Vagina (tissue), 2 donors: ENCODE measurements at places on chromosomes 3 and 15. TPM values are rescaled to one million over a fixed set of nuclear protein-coding genes. Genes with fewer than 3 reads are reported as not detected.
A peak's percentile ranks its signal among the peaks of the same experiment; 100 is the strongest.

GRCh38 chr3:155083313-155083905 lies 3.3 kb downstream of the MME start:
- H3K36me3 ChIP-seq, result no peaks in the 10 kb centered on the region
- no peaks in the 10 kb centered on the region for H3K27me3 ChIP-seq
- H3K27ac ChIP-seq, result no peak overlapping the region
- DNase-seq, result no peak
- peaks cover 16% of the 10 kb centered on the region for H3K4me1 ChIP-seq

The TMEM44 gene
- total RNA-seq, result 11.0 TPM

DNA sequence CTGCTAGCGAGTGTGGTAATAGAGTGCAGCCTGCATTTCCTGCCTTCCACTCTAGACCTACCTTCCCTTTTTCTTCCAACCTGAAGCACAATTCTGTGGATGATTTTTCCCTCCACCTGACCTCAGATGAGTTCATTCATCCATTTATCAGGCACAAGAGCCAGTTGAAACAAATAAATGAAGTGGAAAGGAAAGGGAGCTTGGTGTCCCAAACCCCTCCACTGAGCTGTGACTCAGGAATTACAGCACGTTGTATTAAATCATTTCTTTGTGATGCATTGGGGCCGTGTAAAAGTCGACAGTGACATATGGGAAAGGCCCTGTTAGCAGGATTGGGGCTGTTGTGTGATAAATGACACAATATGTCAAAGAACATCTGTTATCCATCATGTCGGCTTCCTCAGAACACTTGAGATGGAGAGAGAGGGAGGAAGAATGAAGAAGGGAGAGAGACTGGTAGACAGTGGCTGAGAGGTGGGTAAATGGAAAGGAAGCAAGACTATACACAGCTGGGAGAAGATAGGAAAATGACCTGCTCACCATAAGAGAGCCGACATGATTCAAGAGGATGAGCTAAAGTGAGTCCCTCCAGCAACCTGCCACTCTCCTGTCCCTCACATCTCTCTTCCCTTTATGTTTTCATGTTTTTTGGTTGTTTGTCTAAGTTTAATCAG lies 366.0 kb downstream of the AGBL1 start:
- H3K27me3 ChIP-seq, result no peaks in the 10 kb centered on the region
- H3K27ac ChIP-seq, result no peak overlapping the region
- H3K36me3 ChIP-seq, result no peaks in the 10 kb centered on the region

The GOLGA8M gene
- total RNA-seq, result 10.8 TPM

The PLS1 gene
- 3.9 TPM for total RNA-seq

DNA sequence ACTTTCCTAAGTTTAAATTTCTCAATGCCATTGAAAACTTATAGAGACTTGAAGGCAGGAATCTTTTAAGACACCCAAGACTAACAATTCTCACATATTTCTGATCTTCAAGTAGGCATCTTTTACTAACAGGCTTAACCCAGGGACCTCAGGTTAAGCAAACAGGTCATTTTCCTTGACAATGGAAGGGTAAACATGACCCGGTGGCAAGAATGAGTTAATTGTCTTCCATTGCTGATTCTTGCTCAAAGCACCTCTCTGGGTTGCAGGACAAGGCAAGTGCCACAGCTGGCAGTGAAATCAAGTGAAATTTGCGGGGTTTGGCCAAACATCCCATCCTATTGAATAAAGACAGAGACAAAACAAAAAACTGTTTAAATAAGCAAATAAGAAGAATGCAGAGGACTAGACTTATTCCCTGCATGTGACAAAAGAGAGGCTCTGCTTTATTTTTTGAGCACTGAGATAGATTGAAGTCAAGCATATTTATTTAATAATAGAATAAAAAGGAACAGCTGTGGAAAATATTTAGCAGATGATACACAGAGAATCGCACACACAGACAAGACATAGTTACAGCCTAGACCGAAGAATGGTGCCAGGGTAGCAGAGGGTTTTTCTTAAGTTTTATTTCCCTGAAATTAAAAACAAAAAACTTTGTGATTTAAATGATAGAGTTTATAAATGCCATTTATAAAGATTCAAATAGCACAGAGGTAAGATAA lies 56.0 kb upstream of the MITF start:
- no peak for DNase-seq
- peak overlapping the region; percentile 62 for H3K27ac ChIP-seq
- H3K4me3 ChIP-seq, result no peak overlapping the region
